ENCODE measurements at places on chromosomes 5 and 9. TPM values are rescaled to one million over a fixed set of nuclear protein-coding genes. Genes with fewer than 3 reads are reported as not detected.
A peak's percentile ranks its signal among the peaks of the same experiment; 100 is the strongest.

Gene GFPT2
- 13.4 TPM for total RNA-seq

Gene C5orf52
- not detected for total RNA-seq

Gene AK3
- 40.4 TPM for total RNA-seq

Gene DPYSL3
- total RNA-seq: 45.7 TPM

Gene PCDHB13
- total RNA-seq: 2.9 TPM

DNA sequence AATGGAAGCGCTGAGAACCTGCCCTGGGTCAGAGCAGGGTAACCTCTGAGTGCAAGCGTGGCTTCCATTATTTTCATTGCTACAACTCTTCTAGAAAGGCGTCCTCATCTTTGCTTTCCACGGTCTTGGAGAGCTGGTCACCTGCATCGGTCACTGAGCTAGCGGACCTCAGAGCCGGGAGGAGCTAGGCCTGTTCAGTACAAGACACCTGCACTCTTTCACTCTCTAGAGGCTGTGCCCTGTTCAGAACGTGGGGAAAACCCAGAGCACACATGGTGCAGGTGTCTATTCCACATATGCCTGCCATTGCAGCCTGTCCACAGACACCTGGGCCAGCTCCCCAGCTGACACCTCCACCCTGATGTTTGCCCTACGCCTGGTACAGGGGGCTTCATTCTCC, 147.8 kb upstream of the IRX2 start:
- no peak overlapping the region for H3K27ac ChIP-seq
- no peaks in the 10 kb centered on the region for H3K4me1 ChIP-seq
- H3K4me3 ChIP-seq: no peak overlapping the region
- no peaks in the 10 kb centered on the region for H3K27me3 ChIP-seq

DNA sequence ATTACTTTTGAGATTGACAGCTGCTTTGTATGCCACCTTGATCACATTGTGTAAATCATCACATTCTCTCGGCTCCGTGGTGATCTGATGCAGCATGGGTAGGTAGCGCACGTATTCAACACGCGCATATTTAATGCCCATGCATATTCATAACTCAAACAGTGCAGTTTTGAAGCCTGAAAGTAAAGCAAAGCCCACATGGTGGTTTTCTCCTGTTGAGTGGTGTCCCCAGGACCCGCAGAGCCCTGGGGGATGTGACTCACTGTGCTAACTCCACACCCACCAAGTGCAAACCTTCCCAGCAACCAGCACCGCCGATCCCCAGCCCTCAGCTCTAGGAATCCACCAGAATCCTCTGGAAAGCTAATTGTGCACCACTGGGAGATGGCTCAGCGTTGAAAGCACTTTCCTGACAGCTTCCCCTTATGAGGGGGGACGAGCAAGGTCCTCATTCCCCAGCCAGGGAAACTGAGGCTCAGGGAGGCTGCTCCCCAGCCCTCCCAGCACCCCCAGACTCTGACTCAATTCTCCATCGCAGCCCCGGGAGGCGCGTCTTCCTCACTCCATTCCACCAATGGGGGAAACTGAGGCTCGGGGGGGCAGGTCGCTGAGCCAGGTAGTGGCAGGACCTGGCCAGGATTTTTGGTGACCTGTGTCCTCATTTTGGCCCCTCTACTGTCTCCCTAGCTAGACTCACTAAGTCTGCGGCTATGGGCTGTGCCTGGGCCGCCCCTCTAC, 46.4 kb downstream of the SARDH start:
- no peaks in the 10 kb centered on the region for H3K36me3 ChIP-seq
- peaks cover 6% of the 10 kb centered on the region for H3K4me1 ChIP-seq
- no peak for DNase-seq
- H3K27me3 ChIP-seq: no peaks in the 10 kb centered on the region
- H3K27ac ChIP-seq: no peak overlapping the region

GRCh38 chr9:94140791-94141790, 56.8 kb downstream of the PTPDC1 start:
- H3K4me3 ChIP-seq: no peak overlapping the region
- peak overlapping the region; percentile 77 for H3K27ac ChIP-seq
- no peak for DNase-seq
- peaks cover 47% of the 10 kb centered on the region for H3K4me1 ChIP-seq

GRCh38 chr9:122200960-122201595, 27.7 kb downstream of the LHX6 start:
- peaks cover 10% of the 10 kb centered on the region for H3K27me3 ChIP-seq
- no peaks in the 10 kb centered on the region for H3K36me3 ChIP-seq
- H3K4me3 ChIP-seq: no peak overlapping the region
- DNase-seq: no peak

DNA sequence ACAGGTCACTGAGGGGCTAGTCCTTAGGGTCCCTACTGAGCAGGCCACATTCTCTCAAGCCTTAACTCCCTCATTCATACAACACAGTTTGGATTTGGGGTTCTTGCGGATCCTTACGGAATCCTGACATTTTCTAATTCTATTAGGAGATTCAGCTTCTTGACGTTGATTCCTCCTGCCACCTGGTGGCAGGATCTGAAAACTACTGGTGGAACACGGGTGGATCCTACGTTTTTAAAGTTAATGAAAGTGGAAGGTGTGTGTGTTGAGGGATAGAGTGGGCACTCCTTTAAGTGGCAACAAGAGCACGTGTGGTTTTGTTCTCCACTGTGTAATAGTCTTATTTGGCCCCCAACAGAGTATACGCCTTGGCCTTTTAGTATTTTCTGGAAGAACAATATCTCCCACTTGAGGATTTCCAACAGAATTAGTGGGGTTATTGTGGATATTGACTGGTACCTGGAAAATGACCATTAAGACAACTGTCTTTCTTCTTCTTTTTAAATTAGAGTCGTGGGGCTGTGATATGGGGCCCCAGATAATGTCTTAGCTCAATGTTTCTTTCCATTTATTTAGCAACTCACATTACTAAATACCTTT, 25.2 kb downstream of the SLC28A3 start:
- H3K4me3 ChIP-seq: no peak overlapping the region
- H3K36me3 ChIP-seq: no peaks in the 10 kb centered on the region
- H3K27ac ChIP-seq: peak overlapping the region; percentile 24
- H3K27me3 ChIP-seq: no peaks in the 10 kb centered on the region
- no peak for DNase-seq

GRCh38 chr5:41115281-41115680, 44.1 kb upstream of the MROH2B start:
- no peaks in the 10 kb centered on the region for H3K4me1 ChIP-seq
- H3K27me3 ChIP-seq: no peaks in the 10 kb centered on the region
- no peak for DNase-seq
- H3K27ac ChIP-seq: no peak overlapping the region
- H3K4me3 ChIP-seq: no peak overlapping the region

GRCh38 chr9:80156262-80156661, 584.5 kb downstream of the TLE4 start:
- H3K4me3 ChIP-seq: no peak overlapping the region
- H3K4me1 ChIP-seq: peaks cover 6% of the 10 kb centered on the region
- H3K36me3 ChIP-seq: no peaks in the 10 kb centered on the region
- DNase-seq: no peak
- no peak overlapping the region for H3K27ac ChIP-seq
- no peaks in the 10 kb centered on the region for H3K27me3 ChIP-seq

DNA sequence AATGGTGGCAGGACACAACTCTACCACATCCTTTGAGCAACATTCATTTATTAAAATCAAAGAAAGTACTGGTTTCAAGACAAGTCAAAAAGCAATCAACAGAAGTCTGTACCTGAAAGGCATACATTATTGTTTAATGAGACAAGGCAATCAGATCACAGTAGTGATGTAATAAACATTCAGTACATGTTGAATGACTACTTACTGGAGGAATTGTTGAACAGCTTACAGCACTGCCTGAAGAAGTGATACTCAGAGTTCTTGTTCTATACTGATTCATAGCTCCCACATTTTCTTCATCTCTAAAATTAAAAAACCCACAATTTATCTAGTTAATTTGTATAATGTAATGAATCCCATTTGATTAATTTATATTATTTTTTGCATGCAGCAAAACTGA, 18.2 kb downstream of the RIOK2 start:
- H3K27ac ChIP-seq: no peak overlapping the region
- no peak for DNase-seq
- H3K27me3 ChIP-seq: no peaks in the 10 kb centered on the region
- H3K4me1 ChIP-seq: no peaks in the 10 kb centered on the region

GRCh38 chr5:80481019-80481893, 6.6 kb upstream of the FAM151B start:
- peaks cover 23% of the 10 kb centered on the region for H3K36me3 ChIP-seq
- no peaks in the 10 kb centered on the region for H3K4me1 ChIP-seq
- H3K27ac ChIP-seq: no peak overlapping the region
- H3K27me3 ChIP-seq: no peaks in the 10 kb centered on the region
- no peak for DNase-seq
- no peak overlapping the region for H3K4me3 ChIP-seq

DNA sequence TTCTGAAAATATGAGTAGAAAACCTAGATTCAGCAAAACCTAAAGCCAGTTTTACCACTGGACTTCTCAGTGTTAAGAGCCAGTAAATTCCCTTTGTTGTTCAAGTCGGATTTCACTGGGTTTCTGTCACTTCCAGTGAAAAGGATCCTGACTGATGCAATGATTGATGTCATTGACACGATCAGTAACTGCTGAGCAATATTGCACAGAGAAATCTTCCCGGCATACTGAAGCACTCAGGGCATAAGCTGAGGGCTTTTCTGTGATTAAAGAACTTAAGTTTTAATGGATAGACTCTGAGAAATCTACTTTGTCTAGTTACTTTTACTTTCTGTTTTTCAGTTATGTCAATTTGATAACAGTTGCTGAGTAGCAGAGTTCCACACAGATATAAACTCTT, 61.9 kb downstream of the DENND1A start:
- no peak overlapping the region for H3K4me3 ChIP-seq
- peak overlapping the region; percentile 19 for H3K27ac ChIP-seq
- no peak for DNase-seq
- no peaks in the 10 kb centered on the region for H3K27me3 ChIP-seq

DNA sequence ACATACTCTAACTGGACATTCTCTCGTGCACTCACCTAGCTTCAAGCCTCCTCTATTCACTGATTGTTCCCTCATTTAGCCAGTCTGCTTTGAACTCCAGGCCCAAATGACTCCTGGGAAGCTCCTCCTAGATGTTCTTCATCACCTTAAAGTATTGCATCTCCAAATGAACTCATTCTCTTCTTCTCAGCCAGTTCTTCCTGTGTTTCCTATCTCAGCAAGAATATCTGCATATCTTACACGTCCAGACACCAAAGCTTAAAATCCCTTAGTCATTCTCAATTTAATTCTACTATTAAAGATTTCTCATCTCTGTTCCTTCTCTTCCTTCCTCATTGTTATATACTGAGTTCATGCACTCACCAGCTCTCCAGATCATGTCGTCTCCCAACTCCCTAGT, 118.6 kb upstream of the DAB2 start:
- H3K4me3 ChIP-seq: no peak overlapping the region
- H3K4me1 ChIP-seq: peaks cover 7% of the 10 kb centered on the region
- no peak for DNase-seq
- no peak overlapping the region for H3K27ac ChIP-seq

DNA sequence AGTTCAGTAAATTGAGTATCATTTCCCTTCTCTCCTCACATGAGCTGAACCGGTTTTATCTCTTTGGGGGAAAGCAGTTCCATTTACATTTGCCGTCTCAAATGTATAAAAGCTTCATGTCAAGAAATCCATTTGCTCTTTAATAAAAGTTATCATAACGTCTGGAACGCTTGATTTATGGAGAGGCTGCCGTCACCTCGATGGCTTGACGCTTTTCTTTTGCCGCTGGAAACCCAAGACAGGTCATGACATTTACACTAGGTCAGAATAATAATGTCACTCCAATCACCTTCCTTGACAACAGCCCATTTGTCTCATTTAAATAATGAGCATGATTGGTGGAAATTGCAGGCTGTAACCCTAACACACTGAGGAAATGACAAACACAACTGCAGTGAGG, 443.4 kb downstream of the IRX1 start:
- H3K4me1 ChIP-seq: no peaks in the 10 kb centered on the region
- no peak overlapping the region for H3K4me3 ChIP-seq
- no peak for DNase-seq
- H3K27me3 ChIP-seq: no peaks in the 10 kb centered on the region
- H3K27ac ChIP-seq: no peak overlapping the region

DNA sequence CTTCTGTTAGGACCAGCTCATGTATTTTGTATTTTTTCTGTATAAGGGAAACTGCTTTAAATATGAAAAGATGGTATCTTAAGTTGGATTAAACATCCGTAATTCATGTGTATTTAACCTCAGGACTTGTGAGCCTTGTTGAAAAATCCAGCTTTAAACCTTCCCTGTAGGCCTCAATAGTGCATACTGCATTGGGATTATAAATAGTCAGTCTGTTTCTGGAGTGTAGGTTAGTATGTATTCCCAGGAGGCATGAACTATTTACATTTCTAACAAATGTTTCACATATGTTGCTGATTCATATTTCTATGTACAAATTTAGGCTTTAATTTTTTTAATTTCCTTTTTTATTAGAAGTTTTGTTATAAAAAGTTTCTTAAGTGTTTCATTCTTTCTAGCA, 137.9 kb upstream of the GRHPR start:
- no peaks in the 10 kb centered on the region for H3K27me3 ChIP-seq
- no peak overlapping the region for H3K27ac ChIP-seq
- no peak for DNase-seq

DNA sequence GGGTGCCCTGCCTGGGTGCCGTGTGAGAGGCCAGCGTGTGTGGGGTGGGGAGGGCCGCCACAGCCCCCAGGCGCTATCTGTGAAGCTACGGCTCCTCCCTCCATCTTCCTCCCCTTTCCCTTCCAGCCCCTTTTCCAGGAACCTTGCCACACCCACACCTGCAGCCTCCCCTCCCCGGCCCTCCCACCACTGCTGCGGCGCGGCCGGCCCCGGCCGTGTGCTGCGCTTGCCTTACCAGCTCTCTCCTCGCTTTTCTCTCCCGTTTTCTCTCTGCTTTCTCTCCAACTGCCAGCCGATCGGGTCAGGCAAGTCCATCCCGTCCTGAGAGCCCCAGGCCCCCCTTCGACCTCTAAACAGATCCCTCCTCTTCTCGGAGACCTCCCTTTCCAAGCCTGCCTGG, 21.4 kb downstream of the GOLGA2 start:
- peaks cover 12% of the 10 kb centered on the region for H3K4me1 ChIP-seq
- H3K27ac ChIP-seq: no peak overlapping the region
- peaks cover 37% of the 10 kb centered on the region for H3K36me3 ChIP-seq
- no peak overlapping the region for H3K4me3 ChIP-seq
- no peaks in the 10 kb centered on the region for H3K27me3 ChIP-seq

- DNase-seq: no peak
- H3K27me3 ChIP-seq: no peaks in the 10 kb centered on the region
- no peak overlapping the region for H3K4me3 ChIP-seq
- peaks cover 12% of the 10 kb centered on the region for H3K36me3 ChIP-seq
These were observed 2.0 kb upstream of the MTX3 start for GRCh38 chr5:79992891-79993657.

GRCh38 chr5:58108511-58108910, 351.4 kb downstream of the PLK2 start:
- no peak for DNase-seq
- no peak overlapping the region for H3K27ac ChIP-seq
- H3K27me3 ChIP-seq: no peaks in the 10 kb centered on the region
- no peak overlapping the region for H3K4me3 ChIP-seq

GRCh38 chr5:156683509-156683908, 166.6 kb upstream of the PPP1R2B start:
- H3K27ac ChIP-seq: no peak overlapping the region
- no peaks in the 10 kb centered on the region for H3K4me1 ChIP-seq
- H3K4me3 ChIP-seq: no peak overlapping the region

- DNase-seq: no peak
- no peak overlapping the region for H3K4me3 ChIP-seq
- no peaks in the 10 kb centered on the region for H3K4me1 ChIP-seq
- no peaks in the 10 kb centered on the region for H3K27me3 ChIP-seq
- no peak overlapping the region for H3K27ac ChIP-seq
These were observed 105.7 kb downstream of the LURAP1L start for GRCh38 chr9:12880406-12881015.

Data from lower lobe of right lung (tissue), 2 donors.